ENCODE measurements at places on chromosomes 7 and 10.

- no peak for DNase-seq
Measured at GRCh38 chr10:113523071-113523470, 29.8 kb upstream of the HABP2 start.

DNA sequence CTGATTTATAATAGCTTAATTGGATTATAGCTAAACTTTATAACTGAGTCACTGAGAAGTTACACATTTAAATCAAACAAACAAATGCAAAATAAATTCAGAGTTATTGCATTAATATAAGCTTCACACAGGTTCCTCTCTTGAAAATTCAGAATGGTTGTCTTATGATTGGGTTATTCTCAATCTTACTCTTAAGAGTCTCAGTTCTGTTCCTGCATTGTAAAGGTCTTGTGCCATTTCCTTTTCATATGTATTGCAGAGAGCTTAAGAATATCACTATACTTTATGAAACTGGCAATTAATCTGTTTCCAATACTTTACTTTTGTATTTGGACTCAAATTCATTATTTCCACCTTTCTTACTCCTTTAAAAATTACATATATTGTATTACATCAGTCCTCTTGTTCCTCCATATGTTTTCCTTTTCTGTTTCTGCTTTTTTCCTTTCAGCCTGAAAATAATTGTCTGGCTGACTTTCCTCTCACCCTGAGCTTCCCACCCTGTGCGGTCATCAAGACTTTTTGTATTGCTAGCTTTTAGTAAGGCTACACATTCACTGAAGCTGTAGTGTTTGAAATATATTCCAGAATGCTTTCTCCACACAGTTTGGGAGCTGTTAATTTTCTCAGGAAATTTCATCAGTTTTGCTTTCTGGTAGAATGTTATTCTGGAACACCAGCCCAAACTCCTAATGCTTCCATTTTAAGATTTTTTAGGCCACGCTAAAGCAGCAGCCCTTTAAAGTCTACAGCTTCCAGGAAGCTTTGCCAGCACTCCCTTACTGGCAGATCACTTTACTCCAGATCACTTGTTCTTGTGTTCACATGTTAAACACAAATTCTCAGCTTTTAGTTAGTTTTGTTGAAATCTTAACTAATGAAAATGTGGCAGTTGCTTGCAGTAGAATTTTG, 139.4 kb downstream of the KCND2 start:
- DNase-seq, result no peak

- DNase-seq, result no peak
Measured at GRCh38 chr10:94308866-94309265, 53.9 kb downstream of the NOC3L start.

GRCh38 chr10:77943121-77943901, 16.8 kb upstream of the DLG5 start:
- no peak for DNase-seq

DNA sequence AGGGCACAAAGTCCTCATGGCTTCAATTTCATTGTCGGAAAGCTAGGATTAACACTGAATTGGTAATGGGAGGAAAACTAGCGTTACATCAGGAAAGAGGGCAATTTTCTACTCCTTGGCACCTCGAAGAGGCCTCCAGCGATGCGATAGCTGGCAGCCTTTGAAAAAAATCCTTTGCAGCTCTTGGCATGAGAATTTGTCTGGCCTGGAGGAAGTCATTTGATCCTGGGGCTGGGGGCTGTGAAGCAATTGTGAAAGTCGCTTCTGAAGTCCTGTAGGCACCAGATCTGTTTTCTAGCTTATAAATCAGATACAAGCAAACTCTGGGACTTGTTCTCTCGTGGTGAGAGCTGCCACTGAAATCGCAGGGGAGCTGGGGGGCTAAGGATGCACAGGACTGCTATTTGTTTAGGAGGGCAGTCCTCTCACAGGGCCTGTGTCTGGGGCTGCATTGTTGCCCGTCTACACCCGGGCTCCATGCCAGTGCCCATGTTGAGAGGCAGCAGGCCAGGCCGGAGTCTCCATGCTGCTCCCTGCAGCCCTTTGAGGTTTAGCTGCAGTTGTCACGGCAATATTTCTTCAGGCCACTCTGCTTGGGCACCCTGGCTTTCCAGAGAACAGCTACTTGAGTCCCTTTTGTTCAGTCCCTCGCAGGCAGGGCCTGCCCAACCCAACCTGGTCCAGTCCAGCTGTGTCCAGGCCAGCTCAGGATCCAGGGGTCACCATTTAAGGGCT, 206.8 kb upstream of the LYZL1 start:
- no peak for DNase-seq

- DNase-seq, result no peak
Measured at GRCh38 chr10:74637685-74638084, 188.7 kb upstream of the KAT6B start.

DNA sequence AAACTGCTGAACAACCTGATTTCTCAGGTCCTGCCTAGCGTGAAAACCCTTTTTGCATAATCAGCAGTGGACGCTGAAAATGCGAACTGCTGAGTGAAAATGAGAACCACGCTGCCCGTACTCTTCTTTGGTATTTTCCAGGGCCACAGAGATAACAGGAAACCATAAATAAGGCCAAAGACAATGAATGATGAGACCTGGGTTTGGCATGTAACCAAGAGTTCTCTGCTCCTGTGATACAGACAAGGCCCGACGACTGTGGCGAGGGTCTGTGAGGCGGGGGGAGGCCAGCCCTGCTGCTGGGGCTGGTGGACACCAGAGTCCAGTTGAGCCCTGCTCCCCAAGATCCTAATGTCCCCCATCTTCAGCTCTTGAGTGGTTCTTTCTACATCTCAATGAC, 236.0 kb downstream of the WDR11 start:
- DNase-seq, result no peak

DNA sequence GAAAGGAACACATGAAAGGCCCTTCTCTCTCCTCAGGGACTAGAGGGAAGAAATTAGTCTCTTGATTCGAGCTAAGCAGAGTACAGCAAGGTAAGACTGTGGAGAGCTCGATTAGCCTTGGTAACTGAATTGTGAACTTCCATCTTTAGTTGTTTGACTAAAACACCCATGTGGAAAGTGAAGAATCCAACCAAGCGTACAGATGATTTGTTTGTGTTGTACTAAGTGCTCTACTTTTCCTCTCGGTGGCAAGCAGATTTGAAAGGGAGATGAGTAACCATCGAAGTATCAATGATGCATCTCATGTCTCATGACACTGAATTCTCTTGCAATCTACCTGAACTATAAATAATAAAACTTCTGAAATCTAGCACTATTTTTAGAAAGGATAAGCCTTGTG, 80.7 kb downstream of the FZD1 start:
- DNase-seq, result no peak

DNA sequence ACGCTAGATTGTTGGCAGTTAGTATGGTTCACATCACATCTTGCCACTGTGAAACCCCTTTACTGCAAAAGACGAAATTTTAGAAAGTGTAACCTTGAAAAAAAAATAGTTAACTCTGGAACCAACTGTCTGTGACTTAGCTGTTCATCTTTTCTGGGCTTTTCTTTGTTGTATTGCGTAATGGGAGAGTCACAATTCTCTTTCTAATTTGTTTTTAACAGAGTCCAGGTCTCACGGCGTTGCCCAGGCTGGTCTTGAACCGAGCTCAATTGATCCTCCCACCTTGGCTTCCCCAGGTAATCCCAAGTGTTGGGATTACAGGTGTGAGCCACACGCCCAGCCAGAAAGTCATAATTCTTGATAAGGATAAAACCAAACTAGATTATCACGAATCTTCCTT, 14.5 kb downstream of the UBE3C start:
- DNase-seq, result no peak

GRCh38 chr7:140983802-140984201, 30.9 kb downstream of the MRPS33 start:
- no peak for DNase-seq

DNA sequence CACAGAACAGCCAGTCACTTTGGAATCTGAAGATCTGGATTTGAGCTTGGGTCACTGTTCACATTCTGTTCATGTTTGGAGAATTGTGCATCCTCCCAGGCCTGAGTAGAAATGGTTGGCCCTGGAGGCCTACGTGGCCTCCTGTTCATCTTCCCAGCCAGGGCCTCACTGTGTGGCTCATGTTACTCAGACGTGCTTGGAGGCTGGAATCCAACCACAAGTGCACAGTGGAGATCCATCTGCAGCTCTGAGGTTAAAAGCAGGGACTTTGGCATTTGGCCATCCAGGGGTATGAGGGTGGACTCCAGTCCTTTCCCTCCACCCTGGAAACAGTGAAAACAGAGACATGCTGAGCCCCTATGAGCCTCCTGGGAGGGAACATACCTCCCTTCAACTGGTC, 709.0 kb upstream of the IGFBP3 start:
- DNase-seq, result no peak

DNA sequence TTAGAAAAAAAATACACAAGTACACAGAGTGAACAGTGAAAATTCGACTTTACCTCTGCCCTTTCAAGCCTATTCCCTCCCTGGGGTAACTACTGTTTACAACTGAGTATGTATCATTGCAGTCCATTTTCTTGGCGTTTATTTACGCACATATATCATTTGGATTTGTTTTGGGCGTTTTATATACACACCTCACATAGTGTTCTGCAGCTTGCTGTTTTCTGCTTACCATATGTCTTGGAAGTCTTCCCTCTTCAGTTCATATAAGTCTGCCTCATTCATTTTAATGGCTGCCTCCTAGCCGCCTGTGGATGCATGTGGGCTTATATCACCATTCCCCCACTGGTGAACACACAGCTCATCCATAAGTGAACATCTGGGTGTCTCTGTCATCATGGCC, 41.6 kb upstream of the COL13A1 start:
- no peak for DNase-seq

DNA sequence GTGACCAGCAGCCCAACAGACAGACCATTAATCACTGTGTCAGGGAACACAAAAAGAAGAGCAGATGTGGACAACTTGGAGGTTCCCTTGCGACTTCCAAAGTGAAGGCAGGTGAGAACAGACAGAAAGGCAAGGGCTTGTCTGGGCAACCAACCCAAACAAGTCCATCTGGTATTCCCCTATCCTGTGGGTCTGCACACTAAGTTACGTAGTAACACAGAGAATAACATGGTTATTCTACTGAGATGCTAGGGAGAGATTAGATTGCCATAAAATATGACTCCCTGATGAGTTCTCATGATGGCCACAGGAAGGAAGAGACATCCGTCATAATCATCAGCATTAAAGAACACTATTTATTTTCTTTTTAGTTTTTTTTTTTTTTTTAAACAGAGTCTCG, 252.2 kb downstream of the CALN1 start:
- DNase-seq, result no peak

GRCh38 chr10:30980951-30981616, 50.6 kb downstream of the ZNF438 start:
- DNase-seq, result no peak

DNA sequence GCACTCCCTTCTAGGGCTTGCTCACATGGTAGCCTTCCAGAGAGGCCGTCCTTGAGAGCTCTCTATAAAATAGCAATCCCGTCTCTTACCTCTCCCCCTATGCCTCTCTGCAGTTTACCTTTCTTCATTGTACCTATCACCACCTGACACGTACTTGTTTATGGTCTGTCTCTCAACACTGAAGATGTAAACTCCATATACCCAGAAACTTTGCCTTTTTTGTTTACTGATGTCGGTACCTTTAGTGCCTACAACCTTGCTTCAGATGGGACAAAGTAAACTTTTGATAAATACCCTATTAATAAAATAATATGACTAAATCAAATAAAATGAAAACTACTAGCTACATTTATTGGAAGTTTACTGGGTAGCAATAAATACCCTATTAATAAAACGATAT, 220.6 kb downstream of the GPAM start:
- no peak for DNase-seq

GRCh38 chr7:44958645-44959344, 20.0 kb downstream of the MYO1G start:
- DNase-seq, result no peak

DNA sequence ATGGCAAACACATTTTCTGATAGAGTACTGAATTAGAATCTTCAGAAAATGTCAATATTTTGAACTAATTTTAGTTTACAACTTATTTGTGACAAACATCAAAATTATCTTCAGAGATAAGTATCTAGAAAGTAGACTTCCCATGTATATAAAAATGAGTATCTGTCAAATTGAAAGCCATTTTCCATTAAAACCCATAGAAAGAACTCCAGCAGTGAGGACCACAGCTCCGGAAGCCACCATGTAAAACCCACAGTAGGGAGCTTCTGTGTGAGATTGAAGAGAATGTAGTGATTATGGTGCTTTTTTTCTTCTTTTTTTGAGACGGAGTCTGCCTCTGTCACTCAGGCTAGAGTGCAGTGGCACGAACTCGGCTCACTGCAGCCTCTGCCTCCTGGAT, 687.0 kb downstream of the TYW1 start:
- DNase-seq, result no peak

DNA sequence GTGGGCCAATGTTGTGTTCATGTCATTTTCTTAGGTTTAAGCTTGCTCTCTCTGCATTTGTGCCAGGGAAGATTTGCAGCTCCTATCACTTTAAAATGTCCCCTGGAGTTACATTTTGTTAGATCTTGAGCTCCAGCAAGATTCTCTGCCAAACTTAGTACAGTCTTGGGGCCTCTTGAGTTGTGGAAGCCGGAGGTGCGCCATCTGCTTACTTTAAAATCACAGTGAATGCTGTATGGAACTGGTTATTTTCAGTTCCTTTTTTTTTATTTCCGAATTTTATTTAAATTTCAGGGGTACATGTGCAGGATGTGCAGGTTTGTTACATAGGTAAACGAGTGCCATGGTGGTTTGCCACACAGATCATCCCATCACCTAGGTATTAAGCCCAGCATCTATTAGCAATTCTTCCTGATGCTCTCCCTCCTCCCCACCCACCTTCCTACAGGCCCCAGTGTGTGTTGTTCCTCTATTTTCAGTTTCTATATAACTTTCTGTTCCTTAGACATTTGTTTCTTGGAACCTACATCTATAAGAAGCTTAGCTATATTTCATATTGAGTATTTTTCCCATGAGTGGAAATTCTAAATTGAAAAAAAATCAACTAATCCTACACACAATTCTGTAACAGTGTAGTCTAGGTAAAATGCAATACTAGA, 114.4 kb upstream of the CREB5 start:
- DNase-seq, result no peak

DNA sequence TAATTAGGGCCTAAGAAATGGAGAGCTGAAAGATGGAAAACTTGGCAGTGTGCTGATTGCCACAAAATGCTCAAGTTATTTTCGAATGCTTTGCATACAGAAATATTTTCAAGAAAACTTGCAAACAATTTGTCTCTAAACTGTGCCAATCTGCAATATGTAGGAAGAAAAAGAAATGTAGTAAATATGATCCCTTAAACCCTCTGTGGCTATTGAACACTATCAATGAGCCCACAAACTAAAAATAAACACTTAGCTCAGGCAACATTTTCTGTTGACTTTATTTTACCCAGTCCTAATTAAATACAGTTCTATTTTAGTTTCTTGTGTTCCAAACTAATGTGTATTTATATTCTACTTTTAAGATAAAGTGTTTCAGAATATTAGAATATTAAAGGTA, 342.1 kb downstream of the SEMA3D start:
- no peak for DNase-seq

Measured in NCI-H2107 (cell line).